NCI-H2227 treated with DMSO at 0.1 percent for 48 hours (cell line): ENCODE measurements at places on chromosomes 1 and 21.

DNA sequence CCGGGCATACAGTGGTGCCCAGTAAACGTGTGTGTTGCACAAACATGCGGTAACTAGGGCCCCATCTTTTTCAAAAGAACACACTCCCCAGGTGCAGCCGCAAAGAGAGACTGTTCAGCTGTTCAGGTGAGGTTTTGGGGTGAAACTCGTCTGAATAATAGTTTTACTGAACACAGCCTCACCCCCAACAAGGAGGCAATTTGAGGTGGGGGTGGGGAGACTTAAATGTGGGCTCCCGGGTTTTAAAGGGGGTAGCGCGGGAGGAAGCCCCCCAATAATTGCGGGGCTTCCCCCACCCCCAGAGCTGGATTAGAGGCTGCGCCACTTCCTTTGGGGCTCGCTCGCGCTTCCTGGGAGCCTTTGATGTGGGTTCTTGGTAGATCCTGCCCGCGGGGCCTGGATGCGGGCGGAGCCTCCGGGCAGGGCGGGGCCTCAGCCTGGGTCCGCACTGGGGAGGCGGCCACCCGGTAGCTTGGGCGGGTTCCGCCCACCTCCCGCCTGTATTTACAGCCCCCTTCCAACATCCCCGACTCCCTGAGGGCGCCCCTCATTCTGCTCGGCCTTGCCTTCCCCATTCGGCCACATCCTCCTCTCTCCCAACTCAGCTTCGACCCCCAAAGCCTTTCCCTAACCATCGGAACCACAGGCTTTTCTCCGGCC is 6.4 kb upstream of the EPHA2 start:
- DNase-seq = no peak

- no peak for DNase-seq
These were observed 52.5 kb downstream of the TTC13 start for GRCh38 chr1:230926182-230926581.

- DNase-seq = no peak
These were observed 6.2 kb upstream of the C1orf74 start for GRCh38 chr1:209790286-209791193.

DNA sequence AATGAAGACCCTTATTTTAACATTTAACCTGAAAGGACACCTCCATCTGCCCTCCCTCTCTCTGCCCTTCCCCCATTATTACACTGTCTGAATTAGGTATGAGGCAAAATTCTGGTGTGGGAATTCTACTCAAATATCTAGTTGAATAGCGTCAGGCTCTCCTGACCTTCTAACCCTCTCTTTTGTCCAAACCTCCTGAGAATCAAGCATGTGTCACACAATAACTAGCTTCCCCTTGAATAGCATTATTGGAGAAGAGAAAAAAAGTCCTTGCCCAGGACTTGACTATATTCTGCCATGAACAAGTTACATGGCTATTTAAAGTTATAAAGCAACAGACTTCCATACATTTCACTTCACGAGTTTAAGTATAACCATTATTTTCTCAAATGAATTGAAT is 35.5 kb downstream of the USH2A start:
- no peak for DNase-seq

GRCh38 chr1:46687093-46687659 is 15.5 kb downstream of the TEX38 start:
- DNase-seq = no peak

- DNase-seq = no peak
These were observed 10.7 kb upstream of the BSDC1 start for GRCh38 chr1:32404946-32405345.

- DNase-seq = no peak
These were observed 472.9 kb upstream of the RUNX1 start for GRCh38 chr21:35521852-35522505.

- DNase-seq = peak; percentile 55
These were observed 233.9 kb upstream of the CAMK1G start for GRCh38 chr1:209349363-209350308.

DNA sequence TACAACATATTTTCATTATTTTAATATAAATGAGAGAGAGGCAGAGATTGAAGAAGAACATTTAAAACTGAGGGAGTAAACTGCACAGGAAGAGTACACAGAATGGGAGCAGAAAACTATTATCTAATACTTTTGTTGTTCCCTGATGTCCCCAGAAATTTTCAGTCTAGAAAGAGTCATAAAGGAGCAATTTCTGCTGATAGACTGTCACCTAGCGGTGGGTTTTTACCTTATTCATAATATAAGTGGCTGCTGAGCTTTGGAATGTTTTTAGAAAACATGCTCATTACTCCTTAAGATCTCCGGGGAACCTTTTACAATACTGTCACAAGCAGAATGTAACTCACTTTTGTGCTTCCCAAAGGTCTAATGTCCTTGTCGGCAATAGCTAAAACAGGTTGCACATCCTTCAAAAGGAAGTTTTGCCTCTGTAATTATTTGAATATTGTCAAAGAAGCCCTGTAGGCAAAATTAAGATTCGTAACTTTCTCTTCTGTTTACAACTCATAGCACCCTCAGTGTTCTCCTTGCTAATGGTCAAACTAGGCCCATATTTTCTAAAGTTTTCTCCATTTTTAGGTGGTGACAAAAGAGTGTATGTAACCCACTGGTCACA is 4.9 kb upstream of the NPL start:
- DNase-seq = peak; percentile 81

DNA sequence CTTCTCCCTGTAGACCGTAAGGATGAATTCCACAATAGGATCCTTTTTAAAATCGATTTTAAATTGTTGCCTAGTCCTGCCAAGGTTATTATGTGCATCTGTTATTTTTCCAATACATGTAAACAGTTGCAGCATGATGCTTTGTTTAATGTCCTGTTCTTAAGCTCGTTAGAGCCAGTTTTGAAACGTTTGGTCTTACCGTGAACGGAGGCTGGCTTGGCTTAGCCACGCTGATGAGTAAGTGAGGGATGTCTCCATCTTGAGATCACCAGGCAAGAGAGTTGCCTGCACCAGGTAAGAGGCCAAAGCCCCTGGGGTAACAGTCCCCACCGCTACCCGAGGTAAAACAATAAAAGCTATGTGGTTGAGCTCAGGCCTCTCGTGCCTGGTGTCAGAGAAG is 17.3 kb downstream of the CSTB start:
- DNase-seq = no peak

- DNase-seq = no peak
These were observed 330.9 kb downstream of the PTPRU start for GRCh38 chr1:29567257-29567656.

- DNase-seq = no peak
These were observed 57.7 kb downstream of the RGSL1 start for GRCh38 chr1:182507685-182508084.

DNA sequence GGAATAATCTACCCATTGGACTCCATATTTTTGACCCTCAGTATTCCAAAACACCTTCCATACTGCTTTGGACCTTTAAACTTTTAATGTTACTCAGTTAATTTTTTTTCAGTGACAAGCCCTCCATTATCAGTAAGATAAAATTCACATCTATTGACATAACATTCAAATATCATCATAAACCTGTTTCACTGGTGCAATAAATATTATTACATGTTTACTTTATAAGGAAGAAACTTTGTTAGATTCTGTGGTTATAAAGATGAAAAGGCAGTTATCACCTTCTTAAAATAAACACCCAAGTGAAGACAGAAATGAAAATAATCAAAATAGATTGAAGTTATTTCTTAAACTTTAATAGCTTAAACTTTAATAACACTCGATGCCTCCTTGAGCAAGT is 758.5 kb upstream of the ADGRL2 start:
- no peak for DNase-seq

DNA sequence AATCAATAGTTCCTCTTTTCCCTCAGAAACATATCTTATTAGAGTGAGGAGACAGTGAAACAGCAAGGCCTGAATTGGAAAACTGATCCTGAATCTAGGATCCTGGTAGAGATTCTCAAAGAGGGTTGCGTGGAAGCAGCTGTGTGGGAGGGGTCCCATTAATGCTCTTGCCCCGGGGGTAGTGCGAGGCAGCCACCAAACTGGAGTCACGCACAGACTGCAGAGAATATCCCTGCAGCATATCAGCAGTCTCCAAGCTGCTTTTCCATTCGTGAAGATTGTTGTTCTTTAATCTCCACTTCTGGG is 150.1 kb downstream of the DISC1 start:
- DNase-seq = no peak

- DNase-seq = peak; percentile 40
These were observed 3.3 kb downstream of the B3GALT2 start for GRCh38 chr1:193183019-193183627.

GRCh38 chr1:178875936-178876335 is 5.1 kb upstream of the ANGPTL1 start:
- DNase-seq = no peak

- no peak for DNase-seq
These were observed 7.1 kb upstream of the RGS18 start for GRCh38 chr1:192151176-192151575.

DNA sequence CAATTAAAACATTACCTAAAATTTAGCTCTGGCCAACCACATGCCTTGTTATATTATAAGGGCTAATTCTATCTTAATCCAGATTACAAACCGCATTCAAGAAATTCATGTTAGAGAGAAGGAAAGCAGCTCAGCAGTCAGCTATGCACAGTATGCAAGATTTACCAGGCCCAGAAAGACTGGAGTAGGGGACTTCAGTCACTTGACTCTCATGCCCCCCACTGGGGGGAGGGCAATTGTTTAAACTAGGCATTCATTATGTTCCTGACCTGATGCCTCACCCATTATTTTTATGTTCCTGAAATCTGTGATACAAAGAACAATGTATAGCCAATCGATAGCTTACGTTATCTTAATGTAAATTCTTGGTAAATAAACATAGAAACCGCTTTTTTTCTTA is 96.9 kb downstream of the ZNF644 start:
- DNase-seq = peak; percentile 21

DNA sequence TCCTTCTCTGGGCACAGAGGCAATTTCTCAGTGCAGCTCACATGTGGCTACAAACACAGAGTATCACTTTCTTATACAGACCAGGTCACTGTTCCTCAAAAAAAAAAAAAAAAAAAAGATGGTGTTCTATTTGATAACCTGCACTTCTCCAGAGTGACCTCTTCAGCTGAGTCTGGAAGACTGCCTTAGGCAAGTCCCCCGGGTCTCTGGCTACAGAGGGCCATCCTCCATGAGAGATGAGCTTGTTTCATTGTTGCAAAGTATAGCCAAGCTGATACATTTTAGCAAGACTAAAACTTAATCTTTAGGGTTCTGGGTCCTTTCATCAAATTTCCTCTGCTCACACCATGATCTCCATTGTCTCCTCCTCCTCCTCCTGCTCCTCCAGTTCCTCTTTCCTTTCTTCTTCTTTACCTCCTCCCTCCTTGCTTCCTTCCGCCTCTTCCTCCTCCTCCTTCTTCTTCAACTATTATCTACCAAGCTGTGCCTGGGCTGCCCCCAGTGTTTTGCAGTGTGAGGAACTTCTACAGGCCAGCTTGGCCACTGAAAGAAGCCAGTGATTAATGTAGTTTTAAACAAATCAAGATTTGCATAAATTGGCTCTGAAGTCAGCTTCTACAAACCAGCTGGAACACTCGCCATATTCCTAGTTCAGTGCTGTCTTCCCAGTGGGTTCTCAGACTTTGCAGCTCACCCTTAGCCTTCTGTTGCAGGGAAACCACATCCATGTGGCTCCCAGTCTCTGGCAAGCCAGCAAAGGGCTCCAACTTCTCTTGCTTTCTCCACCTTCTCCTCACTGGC is 139.4 kb downstream of the RUNX1 start:
- DNase-seq = no peak

- no peak for DNase-seq
These were observed 5.6 kb downstream of the BSDC1 start for GRCh38 chr1:32388641-32389040.

GRCh38 chr1:52544665-52545525 is 8.0 kb downstream of the TUT4 start:
- DNase-seq = no peak

DNA sequence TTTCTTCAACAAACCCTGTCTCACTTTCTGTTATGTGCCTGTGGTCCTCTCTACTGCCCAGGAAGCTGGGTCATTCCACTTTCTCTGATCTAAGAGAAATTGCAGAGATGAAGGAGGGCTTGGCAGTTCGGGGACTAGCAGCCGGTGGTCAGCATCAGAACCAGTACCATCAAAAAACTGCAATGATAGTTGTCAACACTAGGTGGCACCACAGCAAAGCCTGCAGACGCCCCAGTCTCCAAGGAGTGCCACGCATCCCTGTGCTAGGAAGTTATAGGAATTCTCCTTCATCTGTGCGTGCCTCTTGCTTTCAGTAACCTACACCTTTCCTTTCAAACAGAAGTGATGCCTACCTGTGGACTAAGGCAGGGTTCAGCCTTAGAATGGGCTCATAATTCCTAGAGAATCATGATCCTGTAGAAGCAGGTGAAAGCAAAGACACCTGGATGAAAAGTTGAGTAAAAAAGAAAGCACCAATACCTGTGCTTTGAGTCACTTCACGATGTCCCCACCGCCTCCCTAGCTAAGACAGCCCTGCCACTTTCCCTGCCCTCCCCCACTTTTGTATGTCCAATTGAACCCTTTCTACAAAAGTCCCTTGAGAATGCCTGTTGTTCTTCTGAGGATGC is 129.2 kb downstream of the ADAMTS1 start:
- no peak for DNase-seq

- DNase-seq = no peak
These were observed 15.8 kb upstream of the C8A start for GRCh38 chr1:56838759-56839158.

- DNase-seq = no peak
These were observed 921.0 kb downstream of the ADGRL2 start for GRCh38 chr1:82721702-82722101.

- DNase-seq = no peak
These were observed 29.1 kb downstream of the B3GALT2 start for GRCh38 chr1:193157360-193157759.

- DNase-seq = no peak
These were observed 853 bp upstream of the PCSK9 start for GRCh38 chr1:55038552-55038838.

DNA sequence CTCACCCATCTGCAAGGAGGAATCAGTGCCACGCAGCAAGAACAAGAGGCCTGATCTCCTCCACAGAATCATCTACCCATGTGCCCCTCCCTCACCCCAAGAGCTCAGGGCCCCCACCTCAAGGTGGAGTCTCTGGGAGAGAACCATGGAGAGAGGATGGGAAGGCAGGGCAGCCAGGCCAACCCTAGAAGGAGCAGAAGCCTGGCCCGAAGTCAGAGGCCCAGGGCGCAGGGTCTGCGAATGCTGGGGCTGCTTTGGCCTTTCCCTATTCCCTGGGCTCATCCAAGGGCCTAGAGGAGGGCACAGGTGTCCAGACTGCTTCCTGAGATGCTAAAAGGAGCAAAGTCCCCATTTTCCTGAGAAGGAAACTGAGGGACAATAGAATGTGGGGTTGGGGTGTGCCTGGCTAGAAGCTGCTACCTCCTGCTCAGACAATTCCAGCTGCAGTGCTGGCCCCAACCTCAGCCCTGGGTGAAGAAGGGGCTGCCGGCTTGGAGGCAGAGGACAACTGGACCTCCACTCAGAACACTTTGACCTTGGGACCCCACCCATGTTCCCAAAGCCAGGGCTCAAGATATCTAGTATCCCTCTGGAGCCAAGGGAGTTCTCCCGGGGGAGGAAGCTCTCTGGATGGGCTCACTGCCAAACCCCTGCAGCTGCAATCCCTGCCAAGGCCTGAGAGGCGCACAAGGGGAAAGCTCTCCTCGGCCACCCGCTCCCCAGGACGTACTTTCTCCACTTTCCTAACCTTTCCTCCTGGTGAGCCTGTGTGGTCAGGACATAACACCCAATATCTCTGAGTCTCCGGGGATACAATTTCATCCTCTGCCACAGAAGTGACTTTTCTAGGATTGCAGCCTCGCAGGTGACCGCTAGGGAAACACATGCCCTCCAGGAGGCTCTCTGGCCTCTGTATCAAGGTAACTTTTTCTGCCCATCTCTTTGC is 16.6 kb upstream of the LEMD1 start:
- DNase-seq = peak; percentile 35
